ENCODE measurements at places on chromosomes 11 and 22. TPM values are rescaled to one million over a fixed set of nuclear protein-coding genes. Genes with fewer than 3 reads are reported as not detected.
A peak's percentile ranks its signal among the peaks of the same experiment; 100 is the strongest.

GRCh38 chr11:61392981-61393595 lies 701 bp downstream of the TMEM216 start:
- DNase-seq = no peak

DNA sequence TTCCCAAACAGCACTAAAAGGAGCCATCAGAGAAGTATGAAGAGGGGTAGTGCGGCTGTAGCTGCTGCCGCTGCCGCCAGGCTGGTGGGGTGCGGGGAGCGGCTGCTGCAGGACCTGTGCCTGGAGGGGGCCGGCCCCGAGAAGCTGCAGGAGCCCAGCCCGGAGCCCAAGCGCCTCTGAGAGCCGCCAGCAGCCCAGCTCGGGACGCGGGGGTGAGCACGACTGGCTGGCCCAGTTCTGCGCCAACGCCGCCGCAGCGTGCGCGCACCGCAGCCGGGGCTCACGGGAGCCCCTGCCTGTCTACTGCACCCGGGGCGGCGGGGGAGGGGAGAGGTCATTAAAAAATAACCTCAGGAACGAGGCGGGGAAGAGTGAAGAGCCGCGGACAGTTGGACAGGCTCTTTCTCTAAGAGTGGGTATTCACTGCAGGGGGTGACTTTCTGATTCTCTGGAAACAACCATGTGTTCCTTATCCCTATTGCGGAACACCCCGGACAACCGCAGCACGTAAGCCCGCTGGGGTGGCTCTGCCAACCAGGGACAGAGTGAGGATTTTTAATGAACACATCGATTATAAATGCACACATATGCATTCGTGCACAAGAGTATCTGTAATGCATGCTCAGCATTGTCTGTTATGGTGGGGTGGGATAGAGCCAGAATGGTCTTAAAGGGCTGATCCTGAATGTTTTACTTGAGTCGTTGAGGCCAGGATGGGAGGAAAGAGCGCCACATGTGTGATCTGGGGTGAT lies 453 bp downstream of the GAS2 start:
- DNase-seq = no peak

DNA sequence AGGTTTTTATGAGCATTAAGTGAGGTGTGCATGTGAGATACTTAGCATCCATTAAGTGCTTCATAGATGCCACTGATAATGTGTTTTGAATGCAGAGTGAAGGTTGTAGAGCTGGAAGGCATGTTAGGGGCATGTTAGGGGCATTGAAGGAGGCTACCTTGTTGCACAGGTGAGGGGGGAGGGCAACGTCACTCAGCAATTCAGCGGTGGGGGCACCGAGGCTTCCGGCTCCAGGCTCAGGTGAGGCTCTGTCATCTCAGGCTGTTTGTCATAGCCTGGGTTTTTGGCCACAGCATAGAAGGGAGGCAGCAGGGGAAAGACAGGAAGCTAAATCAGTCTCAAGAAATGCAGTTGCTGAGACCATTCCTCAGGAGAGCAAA lies 299.0 kb downstream of the NTM start:
- no peak for DNase-seq

- DNase-seq = no peak
Measured at GRCh38 chr11:32571039-32571438, 12.6 kb upstream of the EIF3M start.

DNA sequence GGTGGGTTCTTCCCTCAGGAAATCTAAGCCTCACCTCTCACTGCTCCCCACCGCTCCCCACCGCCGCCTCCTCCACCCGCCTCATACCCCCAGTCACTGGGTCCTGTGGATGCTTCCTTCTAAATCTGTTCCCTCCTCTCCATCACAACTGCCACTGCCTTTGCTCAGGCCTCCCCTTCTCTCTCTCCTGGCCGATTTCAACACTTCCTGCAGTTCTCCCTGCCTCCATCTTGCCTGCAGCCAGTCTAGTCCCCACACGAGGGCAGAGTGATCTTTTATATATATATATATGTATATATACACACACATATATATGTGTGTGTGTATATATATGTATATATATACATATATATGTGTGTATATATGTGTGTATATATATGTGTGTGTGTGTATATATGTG lies 27.8 kb downstream of the CREB3L1 start:
- DNase-seq = peak; percentile 63

DNA sequence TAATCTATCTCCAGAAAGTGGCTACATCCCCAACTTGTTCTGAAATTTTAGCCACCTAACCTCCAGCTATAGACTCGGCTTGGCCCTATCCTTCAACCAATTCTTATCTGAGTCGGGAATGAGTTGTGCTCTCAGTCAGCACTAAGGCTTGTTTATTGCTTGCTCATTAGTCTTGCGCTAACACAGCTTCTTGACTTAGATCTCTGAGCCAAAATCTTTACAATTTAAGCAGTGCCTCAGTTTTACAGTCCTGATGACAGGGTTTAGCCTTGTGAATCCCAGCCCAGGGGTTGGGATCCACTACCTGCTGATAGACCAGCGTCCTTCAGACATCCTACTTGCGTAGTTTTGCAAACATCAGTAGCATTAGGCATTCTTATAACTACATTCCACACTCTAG lies 144.6 kb downstream of the NOX4 start:
- DNase-seq = no peak

GRCh38 chr11:69863544-69864200 lies 44.5 kb upstream of the FGF3 start:
- no peak for DNase-seq

- DNase-seq = no peak
Measured at GRCh38 chr11:68816917-68817419, 24.7 kb downstream of the CPT1A start.

- no peak for DNase-seq
Measured at GRCh38 chr11:12678991-12679390, 4.8 kb downstream of the TEAD1 start.

- DNase-seq = no peak
Measured at GRCh38 chr11:72760539-72761405, 8.6 kb upstream of the ARAP1 start.

DNA sequence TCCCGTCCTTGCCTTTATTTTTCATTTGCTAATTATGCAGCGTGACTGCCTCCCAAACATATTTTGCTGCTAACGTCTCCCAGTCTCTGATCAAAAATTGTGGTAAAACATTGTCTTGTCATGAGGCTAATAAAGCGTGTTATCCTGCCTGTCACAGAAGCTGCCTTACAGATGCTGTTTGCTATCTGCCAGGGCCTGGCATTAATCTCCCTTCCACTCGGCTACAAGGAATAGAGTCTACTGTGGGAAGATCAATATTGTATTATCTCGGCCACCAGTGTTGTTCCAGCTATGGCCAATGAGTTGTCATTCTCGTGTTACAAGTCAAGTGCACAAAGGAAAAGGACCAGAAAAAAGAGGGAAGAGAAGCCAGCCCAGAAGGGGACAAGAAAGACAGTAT lies 100.3 kb downstream of the SEZ6L start:
- DNase-seq = no peak

DNA sequence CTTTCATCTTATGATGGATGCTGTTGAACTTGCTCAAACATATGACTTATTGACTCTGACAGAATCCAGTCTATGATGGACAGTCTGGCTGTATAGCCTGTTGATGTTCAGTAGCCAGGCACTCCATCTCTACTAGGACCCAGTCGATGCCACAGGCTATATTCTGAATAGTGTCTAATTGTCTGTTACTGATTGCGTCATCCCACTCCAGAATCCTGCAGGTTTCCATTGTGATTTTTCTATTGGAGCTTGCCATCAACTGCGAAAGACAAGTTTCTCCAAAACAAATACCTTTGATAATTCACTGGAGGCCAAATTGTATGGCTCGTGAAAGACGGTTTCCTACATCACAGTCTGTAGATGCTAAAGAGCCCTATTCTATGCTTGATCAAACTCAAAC lies 481.7 kb upstream of the CHORDC1 start:
- no peak for DNase-seq

GRCh38 chr11:111230122-111230465 lies 15.4 kb upstream of the POU2AF2 start:
- DNase-seq = no peak

GRCh38 chr11:110186867-110187266 lies 93.7 kb downstream of the ZC3H12C start:
- no peak for DNase-seq

- no peak for DNase-seq
Measured at GRCh38 chr11:89293965-89294679, 116.4 kb downstream of the TYR start.

- DNase-seq = no peak
Measured at GRCh38 chr22:39362271-39362670, 12.5 kb downstream of the SYNGR1 start.

DNA sequence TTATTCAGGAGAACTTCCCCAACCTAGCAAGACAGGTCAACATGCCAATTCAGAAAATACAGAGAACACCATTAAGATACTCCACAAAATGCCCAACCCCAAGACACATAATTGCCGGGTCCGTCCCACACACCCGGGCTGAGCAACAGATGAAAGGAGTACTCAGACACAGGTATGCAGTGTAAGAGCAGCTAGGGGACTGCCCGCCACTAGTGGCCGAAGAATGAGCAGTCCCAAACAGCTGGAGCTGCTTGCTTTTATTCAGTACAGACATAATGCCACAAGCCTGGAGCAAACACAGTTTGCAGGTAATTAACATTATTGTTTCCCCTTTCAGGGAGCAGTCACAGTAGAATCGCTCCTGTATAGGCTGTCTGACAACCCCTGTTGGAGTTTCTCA lies 364.6 kb downstream of the LUZP2 start:
- DNase-seq = no peak

DNA sequence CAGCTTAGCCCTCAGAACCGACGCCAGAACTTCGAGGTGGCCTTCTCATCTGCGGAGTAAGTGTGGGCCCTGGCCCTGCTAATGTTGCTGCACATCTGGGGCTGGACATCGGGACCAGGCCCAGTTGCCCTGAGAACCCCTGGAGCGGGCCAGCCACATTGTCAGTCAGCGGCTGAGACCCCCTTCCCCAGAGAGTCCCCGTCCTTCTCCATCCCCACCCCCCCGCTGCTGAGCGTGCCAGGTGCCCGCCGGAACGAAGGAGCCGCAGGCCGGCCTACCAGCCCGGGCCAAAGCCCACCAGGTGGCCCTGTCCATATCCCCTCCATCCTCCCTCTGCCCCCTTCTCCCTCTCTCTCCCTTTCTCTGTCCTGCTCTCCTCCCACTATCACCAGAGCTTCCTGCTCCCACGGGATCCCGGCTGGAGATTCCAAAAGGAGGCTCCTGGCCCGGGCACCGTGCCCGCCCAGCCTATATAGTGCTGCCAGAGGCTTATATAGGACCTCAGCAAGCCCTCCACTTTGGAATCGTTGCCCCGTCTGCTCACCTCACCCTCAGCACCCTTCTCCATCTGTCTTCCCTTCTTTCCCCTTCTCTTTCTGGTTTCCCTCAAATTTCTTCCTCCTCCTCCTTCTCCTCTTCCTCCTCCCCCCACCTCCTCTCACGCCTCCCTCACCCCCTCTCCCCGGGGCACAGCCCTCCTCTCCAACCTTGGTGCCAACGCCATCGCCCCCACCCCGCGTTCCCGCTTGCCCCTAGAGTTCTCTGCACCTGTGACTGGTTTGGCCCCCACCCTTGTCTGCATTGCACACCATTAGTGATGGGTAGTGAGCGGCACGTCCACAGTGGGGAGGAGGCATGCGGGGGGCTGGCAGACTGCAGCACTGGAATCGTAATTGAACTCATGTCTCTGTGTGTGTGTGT lies 7.3 kb downstream of the SELENOM start:
- no peak for DNase-seq

GRCh38 chr11:117191680-117192400 lies 7.3 kb upstream of the TAGLN start:
- no peak for DNase-seq

DNA sequence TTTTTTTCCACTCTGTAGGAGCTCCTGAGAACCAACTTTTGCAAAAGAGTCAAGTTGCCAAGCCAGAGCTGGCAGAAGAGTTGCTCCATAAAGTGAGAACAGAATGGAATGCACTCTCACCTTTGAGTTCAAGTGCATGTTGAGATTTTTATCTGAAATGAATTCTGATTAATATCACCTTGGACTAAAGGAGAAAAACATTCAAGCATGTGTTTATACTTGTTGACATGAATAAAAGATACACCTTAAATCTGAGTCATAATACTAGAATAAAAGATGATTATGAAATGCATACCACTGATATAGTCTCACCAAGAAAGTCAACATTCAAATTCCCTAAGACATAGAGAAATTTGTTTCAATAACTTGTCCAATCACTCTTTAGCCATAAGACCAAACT lies 37.8 kb downstream of the ARL14EP start:
- DNase-seq = peak; percentile 26

DNA sequence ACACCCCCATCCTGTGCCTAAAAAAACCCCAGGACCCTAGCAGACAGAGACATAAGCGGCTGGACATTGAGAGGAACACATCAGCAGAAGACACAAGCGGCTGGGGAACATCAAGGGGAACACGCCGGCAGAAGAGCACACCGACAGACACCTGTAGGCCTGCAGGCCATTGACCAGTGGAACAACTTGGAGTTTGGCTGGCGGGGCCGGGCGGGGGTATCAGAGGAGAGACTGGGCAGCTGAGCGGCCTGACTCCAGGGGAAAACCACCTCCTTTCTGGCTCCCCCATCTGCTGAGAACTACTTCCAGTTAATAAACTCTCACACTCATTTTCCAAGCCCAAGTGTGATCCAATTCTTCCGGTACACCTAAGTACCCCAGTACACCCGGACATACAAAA lies 264.7 kb upstream of the ISX start:
- no peak for DNase-seq

DNA sequence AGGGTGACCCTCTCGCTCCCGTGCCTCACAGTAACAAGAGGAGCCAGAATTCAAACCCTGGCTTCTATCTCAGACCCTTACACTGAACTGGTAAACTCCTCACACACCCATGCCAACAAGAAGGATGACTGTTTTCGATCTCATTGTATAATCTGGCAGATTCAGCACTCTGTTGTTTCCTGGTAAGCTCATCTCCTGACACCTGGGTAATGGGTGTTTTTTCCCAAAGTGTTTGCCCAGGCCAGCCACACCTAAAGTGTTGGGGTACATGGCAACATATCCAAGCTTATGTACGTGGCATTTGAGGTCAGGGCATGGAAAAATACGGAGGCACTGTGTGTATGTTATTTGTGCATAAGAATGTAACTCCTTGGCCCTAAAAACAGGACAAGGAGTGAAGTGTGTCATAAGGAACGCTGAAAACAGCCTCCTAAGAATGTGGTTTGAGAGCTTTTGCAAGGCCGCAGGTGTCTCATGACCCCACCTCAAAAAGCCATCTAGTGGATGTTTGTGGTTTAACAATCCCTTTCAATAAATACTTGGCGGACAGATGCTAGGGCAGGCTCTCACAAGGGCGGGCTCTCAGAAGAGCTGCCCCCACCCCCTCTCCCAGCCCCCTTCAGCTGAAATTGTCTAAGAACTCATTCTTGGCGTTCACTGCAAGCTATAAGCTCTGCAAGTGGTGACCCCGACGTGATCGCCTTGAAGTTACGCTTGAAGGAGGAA lies at the start of gene MS4A15:
MS4A15 (plus strand) TSS at position 561 of the 726 bp plus-strand sequence. CDS start 6,867 bp downstream, outside the sequence.
- DNase-seq = peak; percentile 52

- no peak for DNase-seq
Measured at GRCh38 chr11:36363361-36364268, 67.5 kb downstream of the PRR5L start.

SLCO2B1 gene
- not detected for total RNA-seq

OVCH2 gene
- total RNA-seq = 0.79 TPM

CDC45 gene
- 7.5 TPM for total RNA-seq

SYT8 gene
- 141 TPM for total RNA-seq

MMP1 gene
- 0.35 TPM for total RNA-seq

DRD2 gene
- total RNA-seq = 0.96 TPM
